ENCODE measurements at places on chromosomes 1 and 21. TPM values are rescaled to one million over a fixed set of nuclear protein-coding genes. Genes with fewer than 3 reads are reported as not detected.

Gene OR6K3
- total RNA-seq, result not detected

Gene CYP4A11
- not detected for total RNA-seq

Gene HAPLN2
- not detected for total RNA-seq

Gene KCNK2
- total RNA-seq, result 0.50 TPM

Gene KIF14
- 22.6 TPM for total RNA-seq

Gene TRIM45
- total RNA-seq, result 5.9 TPM

Gene CRNN
- total RNA-seq, result not detected

Gene PCP4
- not detected for total RNA-seq

Gene SYT11
- total RNA-seq, result 20.1 TPM

Gene LIN9
- 9.2 TPM for total RNA-seq
